Midbrain (tissue), 1 donor: ENCODE measurements at places on chromosomes 5 and 9.

GRCh38 chr5:171496456-171496855 is 77.0 kb downstream of the FGF18 start:
- no peak for DNase-seq

- DNase-seq, result no peak
Measured at GRCh38 chr9:111794835-111795556, at the start of gene SHOC1. TSS of gene SHOC1 (minus strand) at chr9:111794937. CDS start at chr9:111791418, 3,519 bp downstream.

- no peak for DNase-seq
Measured at GRCh38 chr9:128494108-128494745, 10.3 kb upstream of the GLE1 start.

GRCh38 chr5:55051357-55051756 is 27.3 kb downstream of the GZMK start:
- DNase-seq, result no peak

GRCh38 chr5:6788956-6789649 is 75.9 kb downstream of the TENT4A start:
- no peak for DNase-seq

GRCh38 chr5:178123966-178124925 is 6.6 kb upstream of the RMND5B start:
- DNase-seq, result no peak

DNA sequence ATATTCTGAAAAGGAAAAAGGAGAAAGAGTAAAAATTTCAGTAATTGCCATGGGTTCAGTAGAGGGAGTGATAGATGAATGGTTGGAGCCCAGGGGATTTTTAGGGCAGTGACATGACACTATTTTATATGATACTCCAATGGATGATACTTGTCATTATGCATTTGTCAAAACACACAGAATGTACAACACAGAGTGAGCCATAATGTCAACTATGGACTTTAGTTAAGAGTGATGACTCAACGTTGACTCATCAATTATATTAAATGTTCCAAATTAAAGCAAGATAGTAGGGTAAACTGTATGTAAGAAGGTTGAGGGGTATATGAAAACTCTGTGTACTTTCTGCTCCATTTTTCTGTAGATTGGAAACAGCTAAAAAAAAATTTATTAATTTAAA is 586.4 kb downstream of the TAF11L14 start:
- DNase-seq, result no peak

DNA sequence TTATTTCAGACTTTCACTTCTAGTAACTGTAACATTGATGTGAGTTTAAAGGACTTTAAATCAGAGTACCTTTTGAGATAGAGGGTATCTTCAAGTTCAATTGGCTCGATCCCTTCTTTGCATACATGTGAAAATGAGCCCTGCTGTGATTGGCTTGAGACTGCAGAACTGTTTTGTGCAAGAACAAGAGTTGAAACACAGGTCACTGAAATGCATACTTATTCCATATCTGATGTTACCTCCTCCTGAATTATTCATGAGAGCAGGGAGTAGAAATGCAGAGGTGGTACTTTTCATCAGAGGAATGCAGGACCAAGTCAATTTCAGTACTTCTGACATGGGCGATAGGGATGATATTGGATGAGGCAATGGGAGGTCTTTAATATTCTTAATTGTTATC is 459.5 kb downstream of the TLR4 start:
- DNase-seq, result no peak

DNA sequence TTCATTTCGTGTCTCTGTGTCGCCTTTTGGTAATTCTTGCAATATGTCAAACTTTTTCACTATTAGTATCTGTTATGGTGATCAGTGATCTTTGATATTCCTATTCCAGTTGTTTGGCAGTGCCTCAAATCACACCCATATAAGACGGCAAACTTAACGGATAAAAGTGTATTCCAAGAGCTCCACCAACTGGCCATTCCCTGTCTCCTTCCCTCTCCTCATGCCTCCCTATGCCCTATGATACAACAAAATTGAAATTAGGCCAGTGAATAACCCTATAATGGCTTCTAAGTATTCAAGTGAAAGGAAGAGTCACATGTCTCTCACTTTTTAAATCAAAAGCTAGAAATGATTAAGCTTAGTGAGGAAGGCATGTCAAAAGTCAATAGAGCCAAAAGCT is 74.8 kb downstream of the CDK5RAP2 start:
- DNase-seq, result no peak

DNA sequence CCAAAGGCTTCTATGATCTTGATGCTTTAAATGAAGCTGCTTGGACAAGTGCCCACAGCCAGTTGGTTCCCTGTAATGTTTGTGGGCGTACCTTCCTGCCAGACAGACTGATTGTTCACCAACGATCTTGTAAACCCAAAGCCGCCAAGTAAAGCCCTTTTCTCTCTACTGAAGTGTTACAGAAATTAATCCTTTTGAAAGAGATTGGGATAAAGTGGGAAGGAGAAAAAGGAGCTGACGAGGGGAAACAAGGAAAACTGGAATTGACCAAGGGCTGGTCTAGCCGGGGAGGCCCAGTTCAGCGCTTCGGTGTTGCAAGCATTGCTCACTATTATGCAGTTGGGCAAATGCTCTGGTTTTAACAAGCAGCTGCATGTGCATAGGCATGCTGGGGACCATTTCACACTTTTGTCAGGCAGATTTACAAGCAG is 53.2 kb downstream of the ZNF474 start:
- DNase-seq, result no peak

- peak; percentile 23 for DNase-seq
Measured at GRCh38 chr9:7342229-7342628, 457.3 kb downstream of the DMAC1 start.

DNA sequence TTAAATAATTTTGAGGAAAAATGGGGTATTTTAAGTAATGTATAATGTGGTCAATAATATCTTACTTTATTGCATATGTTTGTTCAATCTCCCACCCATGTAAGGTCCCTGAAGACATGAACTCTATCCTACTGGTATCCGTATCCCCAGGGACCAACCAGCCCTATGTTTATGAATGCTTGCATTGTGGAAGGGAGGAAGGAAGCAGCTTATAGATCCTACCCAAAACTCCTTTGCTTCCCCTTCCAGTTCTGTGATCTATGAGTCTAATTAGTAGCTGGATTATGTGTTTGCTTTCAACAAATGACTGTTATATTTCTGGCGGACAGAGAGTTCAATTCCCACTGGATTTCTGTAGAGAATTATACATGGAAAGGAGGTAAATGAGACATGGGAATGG is 45.6 kb downstream of the CNTRL start:
- DNase-seq, result no peak

- no peak for DNase-seq
Measured at GRCh38 chr9:72902268-72902667, 50.6 kb downstream of the ALDH1A1 start.

GRCh38 chr5:32251871-32252458 is 60.8 kb downstream of the MTMR12 start:
- DNase-seq, result no peak

DNA sequence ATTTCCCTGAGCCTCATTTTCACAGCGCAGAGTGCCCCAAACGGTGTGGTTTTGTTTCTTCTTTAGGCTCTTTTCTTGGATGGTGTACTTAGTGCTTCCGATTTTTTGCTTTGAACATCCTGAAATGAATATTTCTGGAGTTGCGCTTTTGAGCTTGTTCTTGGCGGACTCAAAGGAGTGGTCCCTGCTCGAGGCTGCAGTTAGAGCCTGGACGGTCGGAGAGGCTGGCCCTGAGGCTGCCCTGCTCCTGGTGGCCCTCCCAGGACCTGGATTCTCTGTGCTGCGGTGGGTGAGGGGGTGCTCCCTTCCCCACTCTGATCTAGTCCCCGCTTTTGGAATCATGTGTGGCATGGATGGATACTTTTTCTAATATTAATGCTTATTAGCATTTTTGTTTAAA is 291.8 kb upstream of the IRX4 start:
- no peak for DNase-seq

GRCh38 chr5:2261004-2261703 is 378.4 kb upstream of the IRX4 start:
- DNase-seq, result no peak

GRCh38 chr9:131180454-131180853 is 55.1 kb downstream of the NUP214 start:
- DNase-seq, result no peak

DNA sequence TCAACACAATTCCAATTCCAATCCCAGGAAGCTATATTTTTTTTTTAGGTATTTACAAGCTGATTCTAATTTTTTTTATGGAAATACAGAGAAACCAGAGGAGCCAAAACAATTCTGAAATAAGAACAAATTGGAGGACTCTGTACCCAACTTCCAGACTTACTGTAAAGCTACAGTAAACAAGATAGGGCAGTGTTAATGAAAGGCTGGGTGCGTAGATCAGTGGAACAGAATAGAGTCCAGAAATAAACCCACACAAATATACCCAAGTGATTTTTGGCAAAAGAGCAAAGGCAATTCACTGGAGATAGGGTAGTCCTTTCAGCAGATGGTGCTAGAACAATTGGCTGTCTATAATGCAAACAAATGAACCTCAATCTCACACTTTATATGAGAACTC is 50.6 kb downstream of the WHRN start:
- no peak for DNase-seq

DNA sequence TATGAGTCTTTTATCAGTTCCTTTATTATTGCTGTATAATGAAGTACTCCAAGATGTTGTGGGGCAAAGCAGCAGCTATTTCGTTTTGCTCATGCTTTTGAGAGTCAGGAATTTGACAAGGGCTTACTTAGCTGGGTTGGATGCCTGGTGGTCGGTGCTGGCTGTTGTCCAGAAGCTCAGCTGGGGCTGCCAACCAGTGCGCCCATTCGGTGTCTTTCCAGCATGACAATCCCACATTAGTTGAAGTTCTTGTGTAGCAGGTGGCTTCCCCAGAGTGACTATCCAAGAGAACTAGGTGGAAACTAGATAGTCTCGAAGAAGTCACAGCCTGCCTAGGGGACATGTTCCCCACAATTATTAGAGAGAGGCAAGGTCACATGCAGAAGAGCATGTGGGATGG is 3.4 kb upstream of the FLT4 start:
- DNase-seq, result no peak

DNA sequence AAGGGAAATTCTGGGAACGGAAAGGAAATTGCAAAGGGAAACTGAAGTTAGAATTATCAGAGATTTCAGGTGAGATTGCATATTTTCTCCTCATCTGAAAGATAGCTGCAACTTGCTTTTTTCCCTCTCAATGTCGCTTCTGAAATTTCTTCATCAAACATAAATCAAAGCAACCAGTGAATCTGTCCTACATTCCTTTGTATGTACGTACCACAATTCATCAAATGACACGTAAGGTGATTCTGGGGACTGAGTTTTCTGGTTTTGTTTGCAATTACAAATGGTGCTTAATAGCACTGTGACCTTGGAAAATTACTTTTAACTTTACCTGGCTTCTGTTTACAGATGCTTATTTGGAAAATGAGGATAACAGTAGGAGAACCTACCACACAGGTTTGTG is 21.9 kb upstream of the CNOT6 start:
- no peak for DNase-seq

DNA sequence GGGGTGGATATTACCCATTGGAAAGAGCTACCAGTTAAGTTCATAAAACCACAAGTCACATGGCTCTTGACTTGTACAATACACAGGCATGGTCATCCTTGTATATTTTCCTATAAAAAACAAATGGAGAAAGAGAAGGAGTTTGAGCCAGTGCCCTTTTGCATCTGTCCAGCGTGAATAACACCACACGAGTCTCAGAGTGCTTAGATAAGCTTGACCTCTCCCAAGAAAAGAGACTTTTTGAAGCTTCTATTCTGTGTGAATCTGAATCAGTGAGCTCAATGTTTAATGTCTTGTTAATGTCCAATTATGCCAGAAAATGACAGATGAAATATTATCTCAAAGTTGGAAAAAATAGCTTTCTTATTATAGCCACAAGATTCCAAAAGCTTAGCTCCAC is 30.9 kb upstream of the LPAR1 start:
- no peak for DNase-seq

DNA sequence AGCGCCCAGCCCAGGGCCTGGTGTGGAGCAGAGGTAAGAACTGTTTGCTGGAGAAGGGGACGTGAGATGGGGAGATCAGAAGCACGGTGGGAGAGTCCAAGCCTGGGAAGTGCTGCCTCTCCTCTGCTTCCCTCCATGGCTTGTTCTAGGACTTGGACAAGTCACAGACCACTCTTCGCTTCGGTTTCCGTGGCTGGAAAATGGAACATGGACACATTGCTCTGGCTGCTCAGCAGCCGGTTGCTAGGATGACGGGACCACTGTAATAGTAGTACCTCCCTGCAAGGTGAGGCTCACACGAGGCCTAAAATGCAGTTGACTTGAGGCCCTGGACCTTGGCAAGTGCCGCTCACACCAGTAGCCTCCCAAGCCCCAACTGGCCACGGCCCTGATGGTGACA is 175.8 kb upstream of the FSTL4 start:
- no peak for DNase-seq

GRCh38 chr9:87306006-87306405 is 191.7 kb upstream of the DAPK1 start:
- no peak for DNase-seq
